ENCODE measurements at places on chromosomes 6 and 20.

DNA sequence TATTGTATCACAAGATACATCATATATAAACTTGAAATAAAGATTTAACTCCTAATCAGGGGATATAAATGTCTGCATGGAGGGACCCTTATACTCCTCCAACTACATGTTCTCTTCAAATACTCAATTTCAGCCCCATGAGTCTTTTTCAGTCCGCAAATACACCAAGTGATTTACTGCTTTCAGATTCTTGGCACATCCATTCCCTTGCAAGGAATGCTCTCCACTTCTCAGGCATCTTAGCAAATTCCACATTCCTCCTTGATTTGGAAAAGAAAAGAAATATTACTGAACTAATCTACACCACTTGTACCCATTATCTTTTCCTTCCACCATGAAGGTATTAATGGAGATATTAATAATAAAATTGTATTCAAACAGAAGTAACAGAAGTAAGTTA, 999.4 kb upstream of the GJE1 start:
- no peak for DNase-seq

DNA sequence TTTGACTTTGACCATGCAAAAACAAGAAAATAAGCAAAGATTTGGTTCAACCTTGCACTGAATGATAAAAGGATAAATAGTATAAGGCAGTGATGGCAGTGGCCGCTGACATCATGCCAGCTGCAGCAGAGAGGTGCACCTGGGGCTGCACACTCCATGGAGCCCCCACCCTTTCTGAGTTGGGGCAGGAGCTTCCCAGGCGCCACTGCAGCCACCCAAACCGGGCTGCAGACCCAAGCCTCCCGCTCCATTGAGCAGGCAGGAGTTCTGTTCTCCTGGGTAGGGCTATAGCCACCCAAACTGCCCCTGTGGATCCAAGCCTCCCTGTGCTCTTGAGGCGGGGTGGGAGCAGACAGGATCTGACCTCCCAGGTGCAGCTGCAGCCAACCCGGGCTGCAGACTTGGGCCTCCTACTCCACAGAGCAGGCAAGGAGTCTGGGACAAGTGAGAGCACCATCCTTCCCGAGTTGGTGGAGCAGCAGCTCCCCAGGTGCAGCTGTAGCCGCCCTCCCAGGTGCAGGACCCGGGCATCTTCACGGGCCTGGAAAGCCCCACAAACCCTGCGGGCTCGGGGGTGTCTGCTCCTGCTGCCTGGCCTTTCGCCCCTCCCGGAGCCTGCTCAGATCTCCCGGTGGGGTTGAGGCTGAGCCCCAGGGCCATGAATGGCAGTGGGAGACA, 537.9 kb downstream of the TENT5A start:
- no peak for DNase-seq

DNA sequence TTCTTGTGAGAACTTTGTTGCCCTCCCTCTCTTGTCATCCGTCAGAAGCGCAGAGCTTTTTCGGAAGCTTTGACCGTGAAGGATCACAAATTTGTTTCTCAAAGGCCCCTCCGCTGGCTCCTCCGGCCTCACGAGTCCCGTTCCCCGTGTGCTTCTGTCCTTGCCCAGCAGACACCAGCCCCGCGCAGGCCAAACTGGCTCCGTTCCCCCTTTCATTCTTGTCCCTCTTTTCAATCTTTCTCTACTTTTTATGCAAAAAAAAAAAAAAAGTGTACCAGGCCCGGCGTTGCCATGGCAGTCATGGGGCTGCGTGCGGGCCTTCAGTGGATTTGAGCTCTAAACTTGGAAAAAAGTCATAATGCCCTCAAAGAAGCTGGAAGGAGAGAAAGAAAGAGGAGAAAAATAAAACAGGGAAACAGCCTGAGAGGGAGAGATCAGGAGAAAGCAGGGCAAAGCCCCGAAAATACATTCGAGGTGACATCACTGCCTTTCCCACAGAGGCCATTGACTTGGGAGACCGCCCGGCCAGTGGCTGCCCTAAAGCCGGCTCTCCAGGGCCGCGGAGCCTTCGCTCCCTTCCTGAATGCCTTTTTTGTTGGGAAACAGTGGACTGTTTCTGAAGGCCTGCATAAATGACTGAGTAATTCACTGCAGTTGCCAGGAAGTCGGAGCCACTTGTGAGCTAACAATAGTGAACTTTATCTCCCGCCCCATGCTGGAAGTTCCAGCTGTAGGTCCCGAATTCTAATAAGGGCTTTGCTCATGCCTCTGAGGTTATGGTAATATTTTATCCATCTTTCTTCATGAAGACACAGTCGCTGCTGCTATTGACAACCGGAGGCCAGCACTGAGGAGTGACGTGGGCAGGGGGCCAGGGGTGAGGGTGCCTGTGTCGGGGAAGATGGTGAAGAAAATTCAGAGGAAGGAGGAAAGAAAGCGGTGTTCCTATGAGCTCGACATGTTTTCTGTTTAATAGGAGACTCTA, 670.9 kb downstream of the QKI start:
- no peak for DNase-seq

GRCh38 chr20:10309326-10309725, 90.7 kb downstream of the SNAP25 start:
- no peak for DNase-seq

GRCh38 chr6:43915986-43916923, 146.2 kb downstream of the VEGFA start:
- DNase-seq: no peak

GRCh38 chr6:13402711-13403110, 74.4 kb upstream of the TBC1D7 start:
- no peak for DNase-seq

- DNase-seq: no peak
These were observed 248.6 kb upstream of the SUPT3H start for GRCh38 chr6:45626087-45626891.

GRCh38 chr20:58907320-58908137, 55.0 kb downstream of the GNAS start:
- DNase-seq: no peak

DNA sequence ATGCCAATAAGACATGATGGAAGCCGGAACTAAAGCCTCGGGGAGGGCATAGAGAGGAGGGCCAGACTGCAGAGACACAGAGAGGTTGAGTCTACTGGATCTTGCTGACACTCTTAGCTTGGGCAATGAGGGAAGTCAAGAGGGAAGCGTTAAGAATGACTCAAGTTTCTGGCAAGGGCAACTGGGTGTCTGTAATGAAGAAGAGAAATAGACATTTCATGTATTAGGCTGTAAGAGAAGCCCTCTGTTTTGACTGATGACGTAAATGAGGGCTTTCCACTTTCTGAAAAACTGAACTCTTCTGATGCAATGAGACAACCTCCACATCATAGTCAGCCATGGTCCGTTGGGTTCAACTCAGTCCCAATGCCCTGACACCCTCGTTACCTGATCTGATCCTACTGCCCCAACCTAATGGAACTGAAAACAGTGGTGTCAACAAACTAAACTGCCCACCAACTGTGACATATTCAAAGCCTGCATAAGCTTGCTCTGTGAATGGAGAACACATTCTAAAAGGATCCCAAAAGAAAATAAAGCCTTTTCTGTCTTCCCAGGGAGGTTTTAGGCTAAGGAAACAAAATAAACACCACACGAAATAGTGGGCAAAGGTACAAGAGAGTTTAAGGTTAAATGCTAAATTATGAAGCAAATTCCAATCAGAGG, 45.8 kb upstream of the PNRC1 start:
- no peak for DNase-seq

GRCh38 chr6:5541751-5542432, 280.6 kb downstream of the FARS2 start:
- no peak for DNase-seq

DNA sequence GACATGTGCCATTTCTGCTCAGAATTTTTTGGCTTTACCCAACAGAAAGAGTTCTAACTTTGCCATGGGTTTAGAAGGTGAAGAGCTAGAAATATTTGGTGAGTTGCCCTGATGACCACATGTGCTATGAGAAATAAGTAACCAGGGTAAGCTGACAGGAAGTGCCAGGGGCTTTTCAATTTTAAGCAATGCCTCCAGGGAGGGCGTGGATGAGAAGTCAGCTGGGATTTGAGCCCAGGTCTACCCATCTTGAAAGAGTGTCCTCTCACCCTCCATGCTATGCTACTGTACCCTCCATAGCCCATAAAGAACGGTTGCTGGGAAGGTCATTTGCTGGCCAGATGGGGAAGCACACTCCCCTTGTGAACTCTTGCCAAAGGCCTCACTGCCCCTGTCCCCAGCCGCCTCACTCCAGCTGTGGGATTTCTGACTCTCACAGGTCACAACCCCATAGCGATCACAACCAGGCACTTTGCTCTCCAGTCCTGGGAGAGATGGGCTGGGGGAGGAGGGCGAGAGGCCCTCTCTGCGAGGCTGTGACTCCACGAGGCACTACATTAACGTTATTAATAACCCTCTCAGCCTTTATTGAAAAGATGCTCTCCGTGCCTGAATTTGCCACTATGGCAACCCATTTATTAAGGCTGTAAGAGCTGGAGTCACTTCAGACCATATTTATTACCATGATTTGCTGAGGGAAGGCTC, 291.1 kb downstream of the DHX35 start:
- DNase-seq: no peak

GRCh38 chr6:14396826-14397517, 279.4 kb downstream of the CD83 start:
- DNase-seq: peak; percentile 82

DNA sequence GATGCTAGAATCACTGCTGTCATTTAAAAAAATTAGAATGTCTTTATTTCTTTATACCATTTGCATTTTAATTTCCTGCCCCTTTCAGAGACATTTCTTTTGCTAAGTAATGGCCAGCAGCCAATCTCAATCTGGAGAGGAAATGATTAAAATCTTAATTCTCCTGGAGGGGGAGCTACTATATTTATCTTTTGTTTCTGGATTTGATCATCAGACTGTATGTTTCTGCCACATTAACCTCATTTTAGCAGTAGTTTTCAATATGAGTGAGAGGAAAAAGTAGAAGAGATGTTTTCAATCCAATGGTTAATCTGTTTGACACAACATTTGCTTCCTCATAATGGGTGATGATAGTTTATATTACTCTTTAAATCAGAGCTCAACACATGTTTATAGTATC, 138.0 kb downstream of the FUT9 start:
- DNase-seq: no peak

DNA sequence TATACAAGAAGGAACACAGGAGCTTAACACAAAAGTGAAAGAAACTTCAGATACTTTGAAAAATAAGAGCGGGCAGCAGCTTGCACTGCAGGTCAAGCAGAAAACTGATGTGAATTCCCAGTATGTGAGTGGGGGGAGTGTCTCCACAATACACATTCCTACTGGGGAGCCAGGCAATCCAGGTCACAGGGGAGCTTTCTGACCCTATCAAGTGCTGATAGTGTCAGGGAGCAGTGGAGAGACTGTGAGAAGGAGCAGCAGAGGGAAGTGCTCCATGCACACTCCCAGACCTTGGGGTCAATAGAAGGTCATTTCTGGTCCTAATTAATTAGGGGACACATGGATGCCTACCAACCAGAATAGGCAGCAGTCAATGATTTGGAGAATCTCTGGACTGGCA, 59.4 kb downstream of the PDSS2 start:
- no peak for DNase-seq

GRCh38 chr20:43954704-43955061, 40.0 kb downstream of the TOX2 start:
- no peak for DNase-seq

DNA sequence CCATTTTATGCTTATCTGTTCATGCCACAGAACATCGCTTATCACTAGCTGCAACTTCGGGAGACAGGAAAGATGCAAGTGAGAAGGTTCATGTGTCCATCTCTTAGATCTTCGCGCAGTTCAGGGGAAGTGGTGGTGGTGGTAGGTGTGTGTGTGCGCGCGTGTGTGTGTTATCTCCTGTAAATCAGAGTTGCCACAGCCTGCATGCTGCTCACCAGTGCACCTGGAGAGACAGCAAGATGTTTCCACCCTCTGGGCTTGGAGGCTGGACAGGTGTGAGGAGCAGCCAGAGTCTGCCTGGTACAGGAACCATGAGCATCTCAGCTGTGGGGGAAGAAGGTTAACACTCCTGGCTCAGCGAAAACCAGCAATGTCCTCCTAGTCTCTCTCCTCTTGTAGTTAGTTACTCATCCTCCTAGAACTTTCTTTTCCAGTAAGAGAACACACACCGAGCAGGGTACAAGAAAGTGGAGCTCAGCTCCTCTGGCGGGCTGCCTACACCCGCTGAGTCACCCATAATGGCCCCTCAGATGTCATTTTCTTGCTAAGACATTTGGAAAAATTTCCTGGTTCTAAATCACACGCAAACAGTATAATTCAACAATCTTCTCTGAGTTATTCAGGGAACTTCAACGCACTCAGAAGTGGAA, 5.1 kb upstream of the TUBB1 start:
- peak; percentile 27 for DNase-seq

GRCh38 chr20:48153523-48153922, 368.2 kb upstream of the SULF2 start:
- no peak for DNase-seq

DNA sequence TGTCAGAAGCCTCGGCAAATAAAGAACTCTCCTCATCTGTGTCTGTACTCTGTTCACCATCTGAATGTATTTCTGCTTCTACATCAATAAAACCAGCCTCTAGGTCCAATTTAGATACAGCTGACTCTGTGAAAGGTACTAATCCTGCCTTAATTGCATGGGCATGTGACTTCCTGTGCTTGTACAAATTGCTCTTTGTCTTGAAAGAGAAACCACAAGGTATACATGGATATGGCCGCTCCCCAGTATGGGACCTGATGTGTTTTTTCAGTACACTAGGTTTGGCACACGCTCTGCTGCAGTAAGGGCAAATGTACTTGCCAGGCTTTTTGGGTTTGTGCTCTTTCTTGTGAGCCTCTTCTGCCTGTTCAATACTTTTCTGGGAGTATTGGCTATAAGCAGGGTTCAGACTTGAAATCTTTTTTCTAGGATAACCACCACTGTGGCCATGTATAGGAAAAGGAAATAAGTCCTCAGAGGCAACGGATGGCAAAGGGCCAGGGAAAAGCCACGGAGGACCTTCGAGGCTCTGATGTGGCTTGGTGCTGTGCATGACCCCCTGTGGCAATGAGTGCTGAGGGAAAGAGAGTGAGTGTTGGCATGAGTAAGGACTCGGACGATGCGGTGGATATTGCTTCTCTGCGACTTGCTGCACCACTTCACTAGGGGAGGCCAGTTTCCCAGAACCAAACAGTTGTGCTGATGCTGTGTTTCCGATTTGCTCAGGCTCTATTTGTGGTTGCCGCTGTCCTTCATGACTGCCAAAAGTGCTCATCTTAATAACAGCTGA, 170.9 kb downstream of the HIVEP2 start:
- DNase-seq: no peak

DNA sequence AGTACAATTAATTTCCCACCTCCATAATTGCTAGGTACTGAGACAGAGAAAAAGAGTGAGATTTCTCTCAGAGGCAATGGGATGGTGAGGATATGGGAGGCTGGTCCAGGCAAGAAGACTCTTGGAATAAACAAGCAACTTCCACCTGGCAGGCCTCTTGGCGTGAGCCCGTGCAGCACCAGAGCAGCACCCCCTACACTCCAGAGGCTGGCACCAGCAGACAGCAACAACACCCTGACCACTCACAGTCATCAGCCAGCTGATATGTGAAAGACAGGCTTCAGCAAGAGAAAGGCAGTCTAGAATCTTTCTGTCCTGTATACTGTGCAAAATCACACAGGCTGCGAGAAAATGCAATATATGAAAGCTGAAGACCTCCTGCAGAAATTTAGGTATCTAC, 59.7 kb downstream of the KIF13A start:
- no peak for DNase-seq

- DNase-seq: no peak
These were observed 249.4 kb downstream of the ATXN1 start for GRCh38 chr6:16511723-16512489.

Measured in H1 (cell line).